Esophagus squamous epithelium (tissue), 5 donors: ENCODE measurements at places on chromosomes 12 and 14.

DNA sequence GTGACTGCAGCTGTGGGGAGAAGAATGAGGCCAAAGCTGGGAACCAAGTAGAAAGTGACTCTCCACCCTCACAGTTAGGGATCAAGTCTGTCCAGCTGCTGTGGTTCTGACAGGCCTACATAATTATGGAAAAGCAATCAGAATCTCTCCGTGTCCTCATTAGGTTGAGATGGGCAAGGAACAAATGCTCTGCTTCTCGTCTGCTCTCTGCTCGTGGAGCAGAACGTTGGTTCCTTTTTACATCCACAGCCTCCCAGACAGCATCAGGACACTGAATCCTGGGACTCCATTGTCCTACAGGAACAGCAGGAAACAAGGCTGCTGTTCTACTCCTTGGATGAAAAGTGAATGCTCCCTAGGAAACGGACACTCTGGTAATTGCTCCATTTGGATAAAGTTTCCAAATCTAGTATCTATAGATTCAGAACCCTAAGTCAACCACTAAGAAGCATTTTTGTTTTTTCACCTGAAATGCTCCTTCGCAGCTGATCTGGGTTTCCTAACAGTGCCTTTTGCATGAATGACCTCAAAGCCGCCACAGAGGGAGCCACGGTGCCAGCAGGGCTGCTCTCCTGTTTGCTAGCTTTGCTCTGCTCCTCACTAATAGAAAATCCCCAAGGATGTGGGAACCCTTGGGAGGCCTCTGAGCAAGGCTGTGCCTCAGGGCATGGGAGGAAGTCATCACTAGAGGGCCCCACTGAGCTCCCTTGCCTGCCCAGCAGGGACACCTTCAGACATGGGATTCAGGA is 102.0 kb downstream of the EGLN3 start:
- no peak for DNase-seq

GRCh38 chr12:13171921-13172859 is 24.3 kb upstream of the EMP1 start:
- DNase-seq, result no peak

GRCh38 chr14:67665868-67666267 is 8.6 kb downstream of the VTI1B start:
- no peak for DNase-seq

DNA sequence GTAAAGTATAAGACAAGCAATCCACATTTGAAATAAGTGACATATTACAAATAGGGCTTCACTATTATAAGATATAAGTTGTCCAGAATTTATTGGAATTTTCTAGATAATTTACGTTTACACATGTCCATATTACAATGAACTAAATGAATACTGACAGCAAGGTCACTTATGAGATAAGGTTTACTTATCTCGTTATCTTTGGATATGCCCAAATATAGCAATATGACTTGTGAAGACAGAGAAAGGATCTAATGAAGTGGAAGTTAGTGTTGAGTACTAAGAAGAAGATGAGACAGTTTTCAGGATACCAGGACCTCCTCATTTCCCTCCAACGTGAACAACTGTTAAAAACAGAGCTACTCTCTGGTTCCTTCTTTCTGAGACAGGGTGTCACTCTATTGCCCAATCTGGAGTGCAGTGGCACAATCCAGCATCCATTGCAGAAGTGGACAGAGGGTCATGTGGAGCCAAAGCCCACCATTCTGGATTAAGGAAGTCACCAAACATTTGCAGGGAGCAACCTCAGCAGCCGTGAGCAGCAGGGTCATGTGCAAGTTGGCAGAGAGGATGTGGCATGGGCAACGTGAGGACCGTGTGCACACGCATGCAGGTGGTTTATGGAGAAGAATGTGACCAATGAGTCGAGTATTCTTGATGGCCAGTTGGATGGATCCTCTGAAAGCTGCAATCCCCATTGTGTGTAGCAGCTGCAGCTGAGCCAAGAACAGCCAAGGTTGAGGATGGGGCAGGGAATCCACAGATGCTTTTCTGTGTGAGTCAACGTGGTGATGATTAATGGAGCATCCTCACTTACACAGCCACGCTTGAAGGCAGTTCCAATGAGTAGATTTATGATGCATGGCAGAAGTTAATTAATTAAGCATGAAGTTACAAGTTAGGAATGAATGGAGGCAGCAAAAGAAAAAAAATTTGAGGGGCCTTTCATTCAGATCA is 111.0 kb downstream of the BICD1 start:
- no peak for DNase-seq

DNA sequence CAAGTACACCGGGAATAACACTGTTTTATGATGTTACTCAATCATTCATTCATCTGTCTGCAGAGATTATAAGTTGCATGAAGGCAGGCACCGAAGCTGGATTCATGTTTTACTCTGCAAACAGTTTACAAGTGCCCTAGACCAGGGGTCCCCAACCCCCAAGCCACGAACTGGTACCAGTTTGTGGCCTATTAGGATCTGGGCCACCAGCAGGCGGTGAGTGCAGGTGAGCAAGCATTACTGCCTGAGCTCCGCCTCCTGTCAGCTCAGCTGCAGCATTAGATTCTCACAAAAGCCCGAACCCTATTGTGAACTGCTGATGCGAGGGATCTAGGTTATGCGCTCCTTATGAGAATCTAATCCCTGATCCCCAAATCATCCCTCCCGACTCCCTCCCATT is 38.1 kb upstream of the PLXNC1 start:
- no peak for DNase-seq

- no peak for DNase-seq
Observed at GRCh38 chr14:23559010-23559925, 3.2 kb downstream of the THTPA start.

- DNase-seq, result no peak
Observed at GRCh38 chr12:49636979-49637755, 13.8 kb downstream of the PRPF40B start.

DNA sequence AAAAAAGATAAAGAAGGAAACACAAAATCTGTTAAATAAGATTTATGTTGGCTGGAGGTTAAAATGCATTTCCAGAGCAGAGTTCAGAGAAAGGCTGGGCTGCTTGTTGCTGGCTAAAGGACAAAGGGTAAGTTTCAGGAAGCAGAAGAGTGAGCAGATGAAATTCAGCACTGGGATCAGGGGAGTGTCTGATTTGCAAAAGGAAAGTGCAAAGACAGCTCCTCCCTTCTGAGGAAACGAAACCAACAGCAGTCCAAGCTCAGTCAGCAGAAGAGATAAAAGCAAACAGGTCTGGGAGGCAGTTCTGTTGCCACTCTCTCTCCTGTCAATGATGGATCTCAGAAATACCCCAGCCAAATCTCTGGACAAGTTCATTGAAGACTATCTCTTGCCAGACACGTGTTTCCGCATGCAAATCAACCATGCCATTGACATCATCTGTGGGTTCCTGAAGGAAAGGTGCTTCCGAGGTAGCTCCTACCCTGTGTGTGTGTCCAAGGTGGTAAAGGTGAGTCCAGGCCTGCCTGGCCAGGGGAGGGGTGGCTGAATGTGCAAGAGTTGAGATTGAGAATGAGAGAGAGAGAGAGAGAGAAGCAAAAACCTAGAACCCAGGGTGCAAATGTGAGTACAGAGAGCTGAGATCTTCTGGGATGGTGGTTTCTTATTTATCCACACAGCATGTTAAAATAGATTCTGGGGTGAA is at the start of gene OAS1:
Gene OAS1 (plus strand): TSS at position 251 of the 703 bp plus-strand sequence. CDS start 78 bp downstream, at position 329.
- DNase-seq, result no peak

DNA sequence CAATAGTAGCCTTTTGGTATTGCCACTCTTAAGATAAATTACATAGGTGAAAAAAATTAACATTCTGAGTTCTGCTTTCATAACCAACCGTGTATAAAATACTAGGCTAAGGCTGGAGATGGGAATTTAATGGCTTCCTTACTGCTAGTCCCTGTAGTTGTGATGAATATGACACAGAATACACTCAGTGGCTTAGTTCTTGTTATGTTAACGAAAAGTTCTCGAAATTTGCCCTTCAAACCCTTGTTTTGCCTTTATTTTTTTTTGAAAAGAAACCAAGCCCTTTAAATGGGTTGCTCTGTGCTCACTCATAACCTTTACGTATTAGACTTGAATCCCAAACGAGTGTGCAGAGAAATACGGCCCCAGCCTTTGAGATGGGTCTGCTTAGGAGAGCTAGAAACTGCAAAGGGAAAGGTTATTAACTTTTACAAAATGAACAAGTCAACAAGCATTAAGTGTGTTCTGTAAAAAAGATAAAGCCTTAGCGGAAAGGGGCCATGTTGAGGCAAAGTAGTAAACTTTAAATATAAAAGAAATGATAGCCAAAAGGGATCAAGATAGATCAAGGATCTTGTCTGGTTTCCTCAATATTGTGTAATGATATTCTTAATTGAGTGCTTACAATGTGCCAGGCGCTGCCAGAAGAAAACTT is 1.7 kb downstream of the NUDT4 start:
- DNase-seq, result no peak

- no peak for DNase-seq
Observed at GRCh38 chr12:3520168-3520567, 29.2 kb downstream of the PRMT8 start.

DNA sequence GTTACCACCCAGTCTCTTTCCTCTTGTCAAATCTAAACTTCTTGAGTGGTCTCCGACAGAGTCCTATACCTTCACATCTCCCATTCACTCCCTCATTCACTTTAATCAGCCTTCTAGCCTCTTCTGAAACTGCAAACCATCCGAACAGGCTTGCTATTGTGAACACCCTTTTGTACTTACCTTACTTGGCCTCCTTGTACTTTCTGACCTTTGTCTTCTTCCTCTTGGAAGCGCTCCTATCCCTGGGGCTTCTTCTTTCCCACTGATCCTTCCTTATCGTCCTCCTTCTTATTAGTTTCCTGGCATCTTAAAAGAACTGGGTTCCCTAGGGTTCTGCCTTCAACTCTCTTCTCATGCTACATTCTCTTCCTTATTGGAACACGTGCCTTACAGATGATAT is 76.9 kb upstream of the HIF1A start:
- DNase-seq, result no peak

DNA sequence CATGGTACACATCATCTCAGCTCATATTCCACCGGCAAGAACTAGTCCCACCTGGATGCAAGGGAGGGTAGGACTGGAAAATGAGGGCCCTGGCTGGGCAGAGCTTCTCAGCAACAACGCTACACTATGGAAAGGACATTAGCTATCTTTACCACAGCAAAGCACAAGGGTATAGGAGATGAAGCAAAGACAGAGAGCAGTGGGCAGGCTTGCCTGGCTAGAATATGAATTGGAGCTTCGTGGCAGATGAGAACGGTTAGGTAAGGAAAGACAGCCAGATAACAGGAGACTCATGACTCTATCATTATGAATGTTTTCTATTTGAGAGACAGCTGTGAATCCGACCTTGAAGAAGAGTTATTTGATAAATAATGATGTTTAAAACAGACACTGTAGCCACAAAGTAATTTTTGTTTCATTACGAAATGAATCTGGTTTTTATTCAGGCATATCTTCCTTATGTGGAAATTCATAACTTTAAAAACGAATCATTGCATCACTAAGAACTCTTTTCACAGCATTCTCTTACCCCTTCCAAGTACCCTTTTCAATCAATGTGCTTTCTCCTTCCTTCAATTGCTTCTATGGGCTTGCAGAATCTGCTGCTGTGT is 59.1 kb upstream of the PCED1B start:
- DNase-seq, result no peak

- no peak for DNase-seq
Observed at GRCh38 chr14:54909817-54910558, 7.4 kb upstream of the GCH1 start.

- no peak for DNase-seq
Observed at GRCh38 chr12:9625019-9625418, 17.3 kb upstream of the KLRB1 start.

- DNase-seq, result no peak
Observed at GRCh38 chr12:101832030-101832429, 1.3 kb upstream of the GNPTAB start.

DNA sequence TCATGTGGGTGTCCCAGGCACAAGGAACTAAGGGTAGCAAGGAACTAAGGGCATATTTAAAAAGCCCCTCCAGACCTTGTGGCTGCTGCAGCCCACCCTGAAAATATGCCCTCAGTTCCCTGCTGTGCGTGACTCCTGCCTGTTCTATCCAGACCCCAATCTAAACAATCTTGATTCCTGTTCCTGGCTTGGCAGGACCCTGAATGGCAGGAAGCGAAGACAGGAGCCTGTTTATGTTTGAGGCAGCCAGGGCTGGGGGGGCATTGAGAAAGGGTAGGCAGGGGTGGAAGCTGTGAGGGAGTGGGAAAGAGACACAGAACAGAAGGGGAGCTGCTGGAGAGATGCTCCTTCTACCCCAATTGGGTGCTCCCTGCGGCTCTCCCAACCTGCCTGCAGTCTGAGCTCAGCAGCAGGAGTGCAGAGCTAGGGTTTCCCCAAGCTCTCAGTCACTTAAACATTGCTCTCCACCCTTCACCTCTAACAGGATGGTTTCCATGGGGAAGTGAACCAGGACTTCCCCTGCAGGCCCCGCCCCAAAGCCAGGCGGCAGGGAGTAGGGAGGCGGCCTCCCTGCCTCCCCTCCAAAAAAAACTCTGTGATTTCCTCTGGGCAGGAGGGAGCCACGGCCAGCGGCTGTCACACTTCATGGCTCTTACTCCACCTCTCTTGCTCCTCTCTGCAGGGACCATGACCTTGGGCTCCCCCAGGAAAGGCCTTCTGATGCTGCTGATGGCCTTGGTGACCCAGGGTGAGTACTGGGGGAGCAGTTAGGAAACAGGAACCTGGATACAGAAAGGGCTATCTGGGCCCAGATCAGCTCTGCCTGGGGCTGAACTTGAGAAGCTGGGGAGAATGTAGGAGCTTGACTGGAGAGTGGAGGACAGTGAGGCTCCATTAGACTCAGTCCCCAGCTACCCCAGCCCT is 4.7 kb downstream of the ACVRL1 start:
- DNase-seq, result no peak

- no peak for DNase-seq
Observed at GRCh38 chr12:91108196-91108755, 3.0 kb downstream of the LUM start.

- no peak for DNase-seq
Observed at GRCh38 chr12:116381744-116382685, 104.5 kb upstream of the MED13L start.

DNA sequence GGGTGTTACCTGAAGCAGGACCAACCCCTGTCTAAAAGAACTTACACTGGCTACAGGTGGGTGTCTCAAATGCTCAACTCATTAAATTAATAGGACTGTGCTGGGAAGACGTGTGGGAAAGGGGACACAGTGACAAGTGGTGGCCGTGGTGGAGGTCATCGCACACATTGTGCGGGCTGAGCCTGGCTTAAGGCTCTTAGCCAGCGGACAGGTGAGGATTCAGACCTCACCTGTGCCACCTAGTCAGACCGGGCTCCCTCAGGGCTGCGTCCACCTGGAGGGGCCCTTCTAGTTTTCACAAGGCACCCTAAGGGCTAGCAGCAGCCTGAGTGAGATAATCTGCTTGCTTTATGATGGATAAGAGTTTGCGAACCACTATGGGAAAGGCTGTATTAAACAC is 125.2 kb upstream of the FKBP4 start:
- DNase-seq, result no peak
